ENCODE measurements at places on chromosomes 6 and 20.

DNA sequence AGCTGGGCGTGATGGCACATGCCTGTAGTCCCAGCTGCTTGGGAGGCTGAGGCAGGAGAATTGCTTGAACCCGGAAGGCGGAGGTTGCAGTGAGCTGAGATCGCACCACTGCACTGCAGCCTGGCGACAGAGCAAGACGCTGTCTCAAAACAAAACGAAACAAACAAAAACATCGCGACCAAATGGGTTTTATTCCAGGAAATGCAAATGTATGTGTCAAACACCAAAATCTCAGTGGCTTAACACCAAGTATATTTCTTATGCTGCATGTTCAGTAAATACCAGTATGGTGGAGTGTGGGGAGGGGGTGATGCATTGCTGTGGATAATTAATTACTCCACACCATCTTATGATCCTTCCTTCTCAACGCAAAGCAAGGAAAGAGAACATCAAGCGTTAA is 28.1 kb downstream of the ACTR5 start:
- no peak for DNase-seq

GRCh38 chr20:46900086-46900485 is 5.4 kb downstream of the EYA2 start:
- no peak for DNase-seq

DNA sequence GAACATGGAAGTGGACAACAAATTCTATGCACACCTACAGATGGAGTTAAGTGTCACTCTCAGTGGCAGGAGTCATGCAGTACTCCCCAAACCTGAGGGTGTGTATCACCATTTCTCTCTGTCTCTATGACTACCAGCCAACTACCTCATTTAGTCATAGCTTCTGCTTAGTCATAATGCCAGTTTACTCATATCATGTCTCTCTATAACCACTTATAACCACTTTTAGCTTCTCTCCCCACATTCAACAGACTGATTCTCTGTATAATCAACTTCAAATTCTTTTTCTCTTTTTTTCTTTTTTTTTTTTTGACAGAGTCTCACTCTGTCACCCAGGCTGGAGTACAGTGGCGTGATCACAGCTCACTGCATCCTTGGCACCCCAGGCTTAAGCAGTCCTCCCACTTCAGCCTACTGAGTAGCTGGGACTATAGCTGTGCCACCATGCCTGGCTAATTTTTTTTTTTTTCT is 13.8 kb upstream of the GTF3C6 start:
- DNase-seq: peak; percentile 46

GRCh38 chr6:163354085-163354484 is 60.4 kb upstream of the QKI start:
- no peak for DNase-seq

GRCh38 chr6:56096946-56097621 is 150.3 kb downstream of the COL21A1 start:
- no peak for DNase-seq

DNA sequence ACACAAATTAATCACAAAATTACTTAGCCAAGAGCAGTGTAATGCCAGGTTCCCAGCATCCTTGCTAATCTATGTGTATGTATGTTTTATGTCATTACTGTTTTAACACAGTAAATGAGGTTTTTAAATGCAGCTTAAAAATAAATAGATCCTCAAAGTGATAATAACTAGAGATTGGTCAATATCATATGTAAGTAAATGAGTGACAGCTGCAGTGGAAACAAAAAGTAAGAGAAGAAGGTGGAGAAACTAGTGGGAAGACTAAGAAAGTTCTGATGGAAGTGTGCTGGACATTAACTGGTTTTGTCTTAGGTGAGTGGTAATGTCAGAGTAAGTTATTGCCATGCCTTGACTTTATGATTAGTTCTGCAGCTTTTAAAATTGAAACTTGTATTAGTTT is 1.9 kb upstream of the GJB7 start:
- DNase-seq: no peak

DNA sequence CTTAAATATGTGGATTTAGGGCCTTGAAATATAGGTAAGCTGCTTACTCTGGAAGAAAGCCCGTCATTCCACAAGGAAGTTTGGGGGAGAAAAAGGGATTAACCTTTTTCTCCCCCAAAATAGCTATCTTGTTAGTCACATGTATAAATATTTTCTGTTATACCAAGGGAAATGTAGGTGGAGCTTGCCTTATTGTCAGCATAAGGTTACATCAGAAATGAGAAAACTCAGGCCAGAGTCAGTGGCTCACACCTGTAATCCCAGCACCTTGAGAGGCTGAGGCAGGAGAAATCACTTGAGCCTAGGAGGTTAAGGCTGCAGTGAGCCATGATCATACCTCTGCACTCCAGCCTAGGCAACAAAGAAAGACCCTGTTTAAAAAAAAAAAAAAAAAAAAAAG is 129.9 kb downstream of the LRFN2 start:
- no peak for DNase-seq

- no peak for DNase-seq
Measured at GRCh38 chr20:35226126-35226883, at the start of gene MMP24. TSS of gene MMP24 (plus strand) at chr20:35226690. CDS start at chr20:35226739, 49 bp downstream.

DNA sequence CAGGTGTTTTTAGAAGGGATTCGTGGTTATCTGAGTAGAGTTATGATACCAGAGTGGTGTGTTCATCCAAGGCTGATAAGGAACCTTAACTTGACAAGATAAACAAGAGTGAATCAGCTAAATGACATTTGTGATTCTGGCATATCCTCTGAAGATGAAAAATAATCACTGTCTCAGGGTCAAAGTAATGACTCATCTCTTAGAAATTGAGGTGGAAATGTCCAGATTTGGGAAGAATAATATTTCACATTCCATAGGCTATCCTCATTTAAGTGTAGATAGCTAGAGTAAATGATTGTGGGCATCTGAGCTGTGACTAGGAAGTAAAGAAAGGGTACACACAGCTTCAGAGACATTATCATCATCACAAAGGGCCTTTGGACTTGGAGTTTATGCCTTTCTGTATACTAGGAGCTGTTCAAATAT is 255.7 kb downstream of the GJA1 start:
- DNase-seq: no peak

DNA sequence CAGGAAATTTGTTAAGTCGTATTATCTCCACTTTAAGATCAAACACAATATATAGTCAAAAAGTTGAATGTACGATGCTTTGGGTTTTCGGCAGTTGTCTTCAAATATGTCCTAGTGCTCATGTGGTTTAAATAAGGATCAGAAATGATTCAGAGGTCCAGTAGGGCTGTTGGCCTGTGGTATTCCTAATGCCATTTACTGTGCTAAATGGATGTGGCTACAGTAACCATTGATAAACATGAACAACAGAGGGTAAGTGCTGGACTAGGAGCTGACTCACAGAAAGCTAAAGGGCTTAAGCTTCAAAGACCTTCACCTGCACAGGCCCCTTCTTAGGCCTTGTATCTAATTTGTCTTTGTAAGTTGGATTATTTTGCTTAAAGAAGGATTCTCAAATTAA is 80.5 kb upstream of the TPD52L1 start:
- no peak for DNase-seq

- DNase-seq: no peak
Measured at GRCh38 chr20:44792796-44793195, 17.6 kb downstream of the RIMS4 start.

DNA sequence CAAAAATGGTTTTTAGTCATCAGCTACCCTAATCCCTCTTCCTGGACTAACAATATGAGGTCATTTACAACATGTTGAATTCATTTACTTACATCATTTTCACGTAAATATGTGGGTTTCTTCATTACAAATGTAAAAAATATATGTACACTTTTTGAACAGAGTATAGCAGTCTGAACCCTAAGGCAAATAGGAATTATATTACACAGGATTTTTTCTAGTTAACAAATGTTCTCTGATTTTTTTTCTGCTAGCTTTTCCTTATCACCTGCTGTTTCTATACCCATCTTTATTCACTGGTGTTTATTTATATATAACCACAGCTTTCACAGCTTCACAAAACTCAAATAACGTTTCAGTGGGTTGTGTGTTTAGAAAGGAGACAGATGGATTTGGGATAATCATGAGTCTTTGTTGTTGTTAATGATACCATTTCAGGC is 21.0 kb upstream of the CD2AP start:
- no peak for DNase-seq

- DNase-seq: no peak
Measured at GRCh38 chr6:1790684-1791083, 181.0 kb downstream of the FOXC1 start.

DNA sequence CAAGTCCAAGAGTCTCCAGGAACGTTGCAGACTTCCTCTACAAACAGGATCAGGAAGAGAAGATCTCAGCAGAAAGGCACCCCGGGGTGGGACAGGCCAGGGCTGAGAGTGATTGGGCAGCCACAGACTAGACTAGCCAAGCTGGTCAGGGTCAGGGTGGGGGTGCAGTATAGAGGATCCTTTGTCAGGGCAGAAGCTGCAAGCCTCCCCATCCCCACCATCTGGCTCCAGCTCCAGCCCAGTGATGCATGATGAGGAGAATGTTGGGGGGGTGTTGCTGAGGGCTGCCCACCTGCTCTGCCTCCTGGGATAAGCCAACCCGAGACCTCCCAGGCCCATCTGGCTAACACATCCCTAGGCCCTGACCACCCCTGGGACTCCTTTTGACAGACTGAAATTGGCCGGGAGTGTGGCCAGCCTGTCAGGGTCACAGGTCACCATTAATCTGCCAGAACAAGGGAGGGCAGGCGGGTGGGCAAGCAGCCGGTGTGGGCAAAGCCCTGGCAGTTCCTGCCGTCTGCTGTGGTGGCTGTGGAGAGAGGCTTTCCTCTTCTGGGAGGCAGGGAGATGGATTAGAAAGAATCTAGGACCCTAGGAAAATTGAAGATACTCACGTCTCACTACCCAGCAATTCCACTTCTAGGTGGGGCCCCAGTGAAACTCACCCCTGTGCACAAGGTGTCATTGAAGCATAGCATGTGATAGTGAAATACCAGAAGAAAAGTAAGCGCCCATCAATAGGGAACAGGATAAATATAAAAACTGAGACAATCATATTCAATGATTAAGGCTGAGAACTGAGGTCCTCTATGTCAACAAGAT is 22.1 kb upstream of the SNTA1 start:
- DNase-seq: no peak

- no peak for DNase-seq
Measured at GRCh38 chr6:166556863-166557322, 29.6 kb downstream of the RAMACL start.

GRCh38 chr6:108179741-108180140 is 13.9 kb downstream of the NR2E1 start:
- no peak for DNase-seq

DNA sequence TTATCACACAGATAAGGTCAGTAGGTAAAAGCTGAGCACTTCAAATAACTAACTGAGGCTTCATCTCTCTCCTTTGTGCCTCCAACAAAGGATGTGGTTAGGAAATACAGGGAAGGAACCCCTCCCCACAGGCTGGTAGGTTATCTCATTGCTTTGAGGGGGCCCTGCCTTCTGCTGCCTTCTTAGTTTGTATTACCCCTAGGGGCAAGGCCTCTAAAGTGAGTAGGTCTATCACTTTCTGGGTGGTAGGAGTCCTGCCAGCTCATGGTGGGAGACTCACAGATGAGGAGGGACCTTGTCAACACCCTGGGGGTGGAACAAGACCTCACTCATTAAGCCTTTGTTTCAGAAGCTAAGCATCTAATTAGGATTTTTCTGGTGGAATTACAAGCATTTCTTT is 34.6 kb downstream of the EDN1 start:
- no peak for DNase-seq

DNA sequence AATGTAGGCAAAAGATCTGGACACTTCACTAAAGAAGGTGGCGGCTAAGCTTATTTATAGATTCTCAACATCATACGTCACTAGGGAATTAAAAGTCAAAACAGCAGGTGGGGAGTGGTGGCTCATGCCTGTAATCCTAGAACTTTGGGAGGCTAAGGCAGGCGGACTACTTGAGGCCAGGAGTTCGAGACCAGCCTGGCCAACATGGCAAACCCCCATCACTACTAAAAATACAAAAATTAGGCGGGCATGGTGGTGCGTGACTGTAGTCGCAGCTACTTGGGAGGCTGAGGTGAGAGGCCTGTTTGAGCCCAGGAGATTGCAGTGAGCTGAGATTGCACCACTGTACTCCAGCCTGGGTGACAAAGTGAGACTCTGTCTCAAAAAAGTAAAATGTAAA is 74.6 kb downstream of the GPX5 start:
- no peak for DNase-seq

- DNase-seq: no peak
Measured at GRCh38 chr6:15674690-15675386, 12.0 kb upstream of the DTNBP1 start.

DNA sequence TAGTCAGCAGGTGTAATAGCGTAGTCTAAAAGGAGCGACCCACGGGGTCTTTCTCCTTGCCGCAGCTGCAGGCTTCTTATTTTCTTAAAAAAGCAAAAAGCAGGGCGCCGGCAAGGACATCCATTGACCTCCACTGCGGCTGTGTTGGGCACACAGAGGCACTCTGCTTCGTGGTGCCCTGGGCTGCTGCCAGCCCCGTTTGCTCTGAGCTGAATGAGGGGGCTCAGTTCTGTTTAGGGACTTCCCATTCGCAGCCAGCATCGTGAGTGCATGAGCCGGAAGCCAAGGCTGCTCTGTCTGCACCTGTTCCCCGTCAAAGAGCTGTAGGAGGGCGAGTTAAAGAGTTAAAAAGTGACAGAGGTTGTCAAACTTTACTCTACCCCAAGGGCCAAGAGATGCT is 1.7 kb upstream of the SLC22A2 start:
- DNase-seq: no peak

DNA sequence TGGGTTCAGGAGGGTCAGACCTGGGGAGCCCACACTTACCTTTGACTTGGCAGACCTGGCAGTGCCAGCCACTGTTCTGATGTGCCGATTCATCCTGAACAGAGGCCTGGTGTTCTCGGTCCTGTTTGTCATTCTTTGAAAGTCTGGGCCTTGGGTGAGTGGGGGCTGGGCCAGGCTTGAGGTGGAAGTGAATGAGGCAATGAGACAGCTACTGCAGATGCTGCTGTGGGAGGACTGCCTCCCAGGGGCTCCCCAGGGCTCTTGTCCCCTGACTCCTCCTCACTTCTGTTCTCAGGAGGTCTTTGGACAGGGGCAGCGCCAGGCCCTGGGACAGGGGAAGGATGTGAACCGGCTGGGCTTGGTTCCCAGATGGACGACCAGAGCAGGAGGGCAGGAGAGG is 5.6 kb upstream of the TREML4 start:
- DNase-seq: no peak

GRCh38 chr6:105272786-105273185 is 93.0 kb upstream of the POPDC3 start:
- DNase-seq: no peak

- DNase-seq: peak; percentile 66
Measured at GRCh38 chr20:25987073-25987927, 290.6 kb upstream of the ZNF337 start.

- no peak for DNase-seq
Measured at GRCh38 chr6:22848121-22848520, 278.8 kb downstream of the HDGFL1 start.

DNA sequence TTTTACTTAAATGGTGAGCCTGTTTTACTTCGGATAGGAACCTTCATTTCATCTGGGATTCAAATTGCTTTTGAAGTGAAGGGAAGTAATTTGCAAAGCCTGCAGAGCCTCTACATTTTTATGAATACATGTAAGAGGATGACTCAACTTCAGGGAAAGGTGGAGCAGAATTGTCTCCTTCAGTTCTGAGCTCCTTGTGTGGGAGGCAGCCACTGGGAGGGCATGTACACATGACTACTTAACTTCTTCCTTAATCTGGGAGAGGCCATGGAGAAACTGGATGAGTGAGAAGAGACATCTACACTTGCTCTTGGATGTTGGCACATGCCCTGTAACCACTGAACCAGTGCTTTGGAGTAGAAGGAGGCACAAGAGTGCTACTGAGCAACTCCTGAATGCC is 145.1 kb upstream of the NRSN1 start:
- DNase-seq: no peak

GRCh38 chr6:98366371-98366770 is 468.0 kb upstream of the POU3F2 start:
- DNase-seq: no peak
